ENCODE measurements at places on chromosomes 6 and 20. TPM values are rescaled to one million over a fixed set of nuclear protein-coding genes. Genes with fewer than 3 reads are reported as not detected.

GRCh38 chr6:137269347-137269746 lies 50.2 kb upstream of the IFNGR1 start:
- no peak for DNase-seq

DNA sequence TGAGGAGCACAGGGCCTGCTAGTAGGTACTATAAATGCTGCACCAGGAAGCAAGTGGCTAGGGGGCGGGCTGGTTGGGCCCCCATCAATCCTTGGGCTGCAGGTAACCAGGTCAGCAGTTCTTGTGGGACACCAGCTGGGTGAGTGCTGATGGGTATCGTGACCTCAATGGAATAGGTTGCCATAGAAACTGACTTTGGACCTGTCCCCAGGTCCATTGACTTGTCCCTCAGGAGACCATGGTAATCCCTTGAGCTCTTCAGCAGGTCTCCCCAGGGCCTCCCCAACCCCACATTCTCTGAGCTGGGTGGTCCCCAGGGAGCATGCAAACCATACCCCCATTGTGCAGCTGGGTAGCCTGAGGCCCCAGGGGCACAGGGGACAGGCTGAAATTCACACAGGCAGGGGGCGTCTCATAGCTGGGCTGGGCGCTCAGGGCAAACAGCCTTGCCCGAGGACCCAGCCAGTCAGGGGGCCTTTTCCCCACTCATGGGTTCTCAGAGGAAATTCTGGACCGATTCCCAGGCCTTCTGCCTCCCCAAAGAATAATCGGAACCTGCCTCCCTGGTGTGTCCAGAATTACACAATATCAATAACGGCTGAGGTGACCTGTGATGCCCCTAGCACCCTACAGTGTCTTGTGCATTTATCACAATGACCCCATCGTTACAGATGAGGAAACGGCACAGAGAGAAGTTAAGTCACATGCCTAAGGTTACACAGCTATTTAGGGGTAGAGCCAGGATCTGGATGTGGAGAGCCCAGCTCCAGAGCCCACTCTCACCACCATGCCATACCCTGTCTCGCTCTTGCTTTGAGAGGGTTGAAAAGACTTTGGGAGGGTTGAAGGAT lies 35.9 kb downstream of the SRC start:
- DNase-seq, result no peak

DNA sequence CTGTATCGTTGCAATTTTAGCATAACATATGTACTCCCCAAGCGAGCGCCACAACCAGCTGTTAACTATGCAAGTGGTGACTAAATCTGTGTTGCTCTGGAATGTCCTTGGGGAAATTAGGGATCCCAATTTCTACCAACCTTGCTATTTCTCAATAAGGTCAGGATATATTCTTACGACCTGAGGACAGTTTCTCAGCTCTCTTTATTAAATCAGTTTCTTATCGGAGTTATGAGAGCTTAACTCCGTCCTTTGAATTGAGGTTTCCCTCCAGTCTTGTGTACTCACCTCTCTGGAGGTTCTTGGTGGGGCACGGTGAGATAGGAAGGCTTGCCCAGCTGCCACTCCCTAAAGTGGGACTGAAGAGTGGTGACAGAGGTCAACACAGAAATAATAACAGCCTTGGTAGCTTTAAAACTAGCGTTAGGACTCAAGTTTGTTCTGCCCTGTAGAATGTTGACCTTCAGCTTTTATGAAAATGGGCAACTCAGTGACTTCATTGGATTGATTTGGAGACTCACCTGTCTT lies 694 bp downstream of the MRPS18B start:
- DNase-seq, result no peak

SEC63 gene
- total RNA-seq, result 143 TPM

GRCh38 chr6:25959890-25960536 lies 2.6 kb upstream of the TRIM38 start:
- DNase-seq, result no peak

- no peak for DNase-seq
These were observed 102.6 kb upstream of the DUSP22 start for GRCh38 chr6:189676-190075.

DNA sequence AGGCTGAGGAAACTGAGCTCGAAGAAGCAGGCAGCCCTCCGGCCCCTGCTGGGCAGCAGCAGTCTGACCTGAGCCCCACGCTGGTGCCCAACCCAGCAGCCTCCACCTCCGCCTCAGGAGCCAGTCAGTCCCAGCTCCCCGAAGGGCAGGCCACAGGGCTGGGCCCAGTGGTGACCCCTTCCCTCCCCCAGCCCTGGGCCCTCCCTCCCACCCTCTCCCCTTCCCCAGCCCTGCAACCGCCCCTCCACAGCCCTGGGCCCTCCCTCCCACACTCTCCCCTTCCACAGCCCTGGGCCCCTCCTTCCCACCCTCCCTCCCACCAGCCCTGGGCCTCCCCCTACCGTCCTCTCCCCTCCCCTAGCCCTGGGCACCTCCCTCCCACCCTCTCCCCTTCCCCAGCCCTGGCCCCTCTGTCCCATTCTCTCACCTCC lies 115.0 kb downstream of the TAF4 start:
- DNase-seq, result no peak

DNA sequence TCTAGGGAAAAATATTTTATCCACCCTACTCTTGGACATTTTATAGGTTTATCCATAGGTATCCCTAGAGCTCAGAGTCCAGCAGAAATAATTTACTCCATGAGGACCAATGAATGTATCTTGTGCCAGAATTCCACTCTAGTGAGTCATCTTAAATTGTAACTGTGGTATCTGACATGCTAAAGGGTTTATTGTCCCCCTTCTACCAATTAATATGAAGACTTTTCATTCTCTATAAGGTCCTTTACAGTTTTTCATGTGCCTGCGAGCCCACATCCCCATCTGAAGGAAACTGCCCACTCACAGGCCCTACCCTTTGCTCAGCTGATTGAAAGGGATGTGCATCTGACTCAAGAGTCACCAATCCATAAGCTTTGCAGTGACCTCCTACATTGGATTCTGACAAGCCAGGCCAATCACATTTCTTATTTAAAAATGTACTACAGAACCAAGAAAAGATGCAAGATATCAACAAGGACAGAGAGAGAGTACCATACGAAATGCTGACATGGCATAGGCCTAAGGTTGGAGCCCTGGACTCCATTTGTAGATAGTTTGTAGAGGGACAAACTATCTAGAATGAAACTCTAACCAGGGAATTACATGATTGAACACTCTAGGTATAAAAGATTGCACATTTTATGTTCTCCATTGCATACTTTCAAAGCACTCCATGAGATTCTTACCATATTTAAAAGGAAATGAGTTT lies 93.4 kb upstream of the DEFB112 start:
- no peak for DNase-seq

DNA sequence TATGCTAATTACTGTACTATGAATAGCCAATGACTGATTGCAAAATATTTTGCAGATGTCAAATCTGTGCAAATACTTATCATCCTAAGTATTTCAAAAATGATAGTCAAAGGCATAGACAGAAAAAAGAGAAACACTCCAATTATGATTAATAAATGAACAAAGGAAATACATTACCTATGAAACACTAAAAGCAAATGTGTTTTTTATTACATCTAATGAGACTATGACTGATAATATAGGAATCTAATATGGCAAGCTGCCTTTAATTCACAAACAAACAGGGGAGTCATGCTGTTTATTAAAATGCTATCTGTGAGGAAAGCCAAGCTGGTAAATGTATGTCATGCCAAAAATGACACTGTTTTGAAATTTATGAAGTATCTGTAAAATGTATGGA lies 713.2 kb upstream of the NRSN1 start:
- DNase-seq, result no peak

DNA sequence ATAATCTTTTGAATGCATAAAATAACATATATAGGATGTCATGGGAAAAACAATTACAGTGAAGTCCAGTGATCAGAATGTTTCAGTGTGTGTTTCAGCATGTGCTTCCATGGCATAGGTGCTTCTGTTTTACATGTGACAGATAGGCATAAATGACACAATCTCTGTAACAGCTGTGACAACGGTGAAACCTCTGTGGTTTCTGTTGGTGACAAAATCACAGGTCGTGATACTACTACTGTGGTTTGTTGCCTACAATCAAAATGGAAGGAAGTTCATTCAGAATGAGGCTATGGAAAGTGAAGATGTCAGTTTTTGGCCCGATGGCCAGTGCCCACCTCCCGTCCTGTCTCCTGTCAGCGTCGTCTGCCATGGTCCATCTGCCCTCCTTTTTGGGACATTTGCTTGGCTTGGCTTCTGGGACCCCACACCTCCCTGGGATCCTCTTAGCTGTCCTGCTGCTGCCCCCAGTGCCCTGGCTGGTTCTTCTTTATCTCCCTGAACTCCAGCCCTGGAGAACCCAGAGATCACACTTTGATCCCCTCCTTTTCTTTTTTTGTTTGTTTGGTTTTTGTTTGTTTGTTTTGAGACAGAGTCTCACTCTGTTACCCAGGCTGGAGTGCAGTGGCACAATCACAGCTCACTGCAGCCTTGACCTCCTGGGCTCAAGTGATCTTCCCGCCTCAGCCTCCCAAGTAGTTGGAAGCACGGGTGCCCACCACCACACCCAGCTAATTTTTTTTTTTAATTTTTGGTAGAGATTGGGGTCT lies 79.3 kb upstream of the NAA20 start:
- DNase-seq, result no peak

GTSF1L gene
- not detected for total RNA-seq

TREM1 gene
- not detected for total RNA-seq

DNA sequence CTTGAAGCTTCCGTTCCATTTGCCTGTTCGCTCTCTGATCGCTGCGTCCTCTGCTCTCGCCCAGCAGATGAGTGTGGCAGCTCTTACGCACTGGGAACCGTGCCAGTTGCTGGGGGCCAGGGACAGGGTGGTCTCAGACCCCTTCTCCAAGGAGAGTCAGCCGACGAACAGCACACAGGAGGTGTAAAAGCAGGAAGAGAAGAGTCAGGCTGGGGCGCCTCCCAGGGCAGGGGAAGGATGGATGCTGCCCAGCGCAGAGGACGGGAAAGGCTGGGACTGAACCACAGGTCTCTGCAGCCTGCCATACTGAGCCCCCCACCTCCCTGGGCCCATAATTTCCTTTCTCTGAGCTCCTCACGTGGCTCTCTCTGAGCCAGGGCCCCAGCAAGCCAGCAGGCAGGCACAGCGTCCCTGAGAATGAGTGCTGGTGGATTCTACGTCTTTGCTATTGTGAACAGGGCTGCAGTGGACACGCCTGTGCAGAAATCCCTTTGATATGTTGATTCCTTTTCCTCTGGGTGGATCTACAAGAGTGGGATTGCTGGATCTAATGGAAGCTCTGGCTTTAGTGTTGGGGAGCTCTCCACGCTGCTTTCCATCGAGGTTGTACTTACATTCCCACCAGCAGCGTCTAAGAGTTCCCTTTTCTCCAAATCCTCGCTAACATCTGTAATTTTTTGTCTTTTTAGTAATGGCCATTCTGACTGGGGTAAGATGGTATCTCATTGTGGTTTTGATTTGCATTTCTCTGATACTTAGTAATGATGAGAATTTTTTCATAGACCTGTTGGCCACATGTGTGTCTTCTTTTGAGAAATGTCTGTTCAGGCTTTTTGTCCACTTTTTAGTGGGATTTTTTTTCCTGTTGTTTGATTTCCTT lies 104.1 kb downstream of the PSMB1 start:
- DNase-seq, result peak; percentile 68

- no peak for DNase-seq
These were observed 373.5 kb upstream of the FLRT3 start for GRCh38 chr20:14710951-14711350.

DNA sequence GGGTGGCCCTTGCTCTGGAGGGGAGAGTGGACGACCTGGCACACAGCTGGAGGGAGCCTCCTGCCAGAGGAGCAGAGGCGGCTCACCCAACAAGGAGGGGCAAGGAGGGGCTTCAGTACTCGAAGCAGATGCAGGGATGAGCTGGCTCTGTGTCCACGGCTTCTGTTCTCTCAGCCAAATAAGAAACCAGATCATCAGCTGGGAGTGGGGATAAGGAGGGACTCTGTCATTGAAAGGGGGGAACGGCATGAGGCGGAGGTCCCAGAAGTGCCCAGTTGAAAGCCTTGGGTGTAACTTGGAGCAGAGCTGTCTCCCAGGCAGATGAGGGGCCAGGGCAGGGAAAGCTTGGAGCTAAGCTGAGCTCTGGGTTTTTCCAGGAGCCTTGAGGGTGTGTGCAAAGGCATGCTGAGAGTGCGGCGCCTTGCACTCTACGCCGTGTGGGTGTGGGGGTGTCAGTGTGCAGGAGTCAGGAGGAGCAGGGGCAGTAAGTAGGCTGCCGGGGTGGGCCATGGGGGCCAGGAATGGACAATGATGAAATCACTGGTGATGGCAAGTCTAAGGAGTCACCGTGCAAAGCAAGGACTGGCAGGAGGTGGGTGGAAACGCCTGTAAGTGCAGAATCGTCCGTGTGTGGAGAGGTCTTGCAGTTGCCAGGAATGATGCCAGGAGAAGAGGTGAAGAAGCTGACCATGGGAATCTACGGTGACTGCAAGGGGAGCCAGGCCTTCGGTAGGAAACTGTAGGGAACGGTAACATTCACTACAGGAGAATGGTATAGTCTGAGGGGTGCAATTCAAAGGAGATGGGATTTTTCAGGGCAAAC lies 85.4 kb upstream of the FOXQ1 start:
- DNase-seq, result no peak

DEFB110 gene
- not detected for total RNA-seq

TSPO2 gene
- total RNA-seq, result not detected

SYCP2L gene
- total RNA-seq, result 4.3 TPM

DNA sequence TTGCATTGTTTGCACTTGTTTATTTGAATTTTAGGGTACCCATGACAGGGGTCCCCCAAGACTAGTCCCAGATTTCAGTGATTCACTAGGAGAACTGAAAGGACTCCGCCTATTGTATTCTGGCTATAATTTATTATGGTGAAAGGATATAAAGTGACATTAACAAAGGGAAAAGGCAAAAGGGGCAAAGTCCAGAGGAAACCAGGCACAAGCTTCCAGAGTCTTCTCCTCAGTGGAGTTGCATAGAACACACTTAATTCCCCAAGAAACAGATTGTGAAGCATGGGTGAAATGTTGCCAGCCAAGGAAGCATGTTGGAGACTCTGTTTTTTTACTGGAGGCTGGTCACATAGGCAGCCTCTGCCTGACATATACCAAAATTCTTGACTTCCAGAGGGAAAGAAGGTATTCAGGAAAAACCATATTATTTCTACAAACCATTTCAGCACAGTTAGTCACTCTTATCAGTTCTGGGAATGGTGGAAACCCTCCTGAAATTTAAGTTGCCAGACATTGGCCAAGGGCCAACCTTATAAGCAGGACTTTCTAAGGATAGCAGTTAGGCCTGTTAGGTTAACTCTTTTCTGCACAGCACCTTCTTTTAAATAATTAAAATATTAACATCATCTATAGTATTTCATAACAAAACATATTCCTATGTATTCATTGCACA lies 71.8 kb downstream of the FIG4 start:
- no peak for DNase-seq

SCUBE3 gene
- 14.8 TPM for total RNA-seq

ULBP2 gene
- 2.1 TPM for total RNA-seq

BMP7 gene
- not detected for total RNA-seq

ID1 gene
- 8.2 TPM for total RNA-seq

HCRTR2 gene
- total RNA-seq, result not detected

GRCh38 chr6:162538643-162539064 lies 188.9 kb downstream of the PRKN start:
- peak; percentile 65 for DNase-seq

GRCh38 chr6:144809120-144809519 lies 524.0 kb downstream of the UTRN start:
- DNase-seq, result no peak

GRCh38 chr6:163122365-163122764 lies 292.2 kb upstream of the QKI start:
- DNase-seq, result no peak

Measured in osteocyte (in vitro differentiated cells).